Right ventricle myocardium superior (tissue), 1 donor: ENCODE measurements at places on chromosomes 11 and 22.

GRCh38 chr11:122270535-122270934, 154.5 kb upstream of the BLID start:
- DNase-seq: no peak

DNA sequence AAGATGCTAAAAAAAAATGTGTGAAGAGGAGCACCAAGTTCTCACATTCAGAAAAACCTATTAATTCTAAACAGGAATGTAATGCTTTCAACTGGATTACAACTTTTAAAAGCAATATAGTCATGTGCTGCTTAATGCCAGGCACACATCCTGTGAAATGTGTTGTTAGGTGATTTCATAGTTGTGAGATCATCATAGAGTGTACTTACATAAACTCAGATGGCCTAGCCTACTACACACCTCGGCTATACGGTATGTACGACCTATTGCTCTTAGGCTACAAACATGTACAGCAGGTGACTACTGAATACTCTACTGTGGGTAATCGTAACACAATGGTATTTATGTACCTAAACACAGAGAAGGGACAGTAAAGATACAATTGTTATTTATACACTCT, 142.3 kb downstream of the RBFOX2 start:
- DNase-seq: no peak

- DNase-seq: peak; percentile 88
These were observed 23.2 kb upstream of the ST3GAL4 start for GRCh38 chr11:126332221-126332711.

- DNase-seq: no peak
These were observed 556 bp downstream of the CRYBB2 start for GRCh38 chr22:25219948-25220442.

DNA sequence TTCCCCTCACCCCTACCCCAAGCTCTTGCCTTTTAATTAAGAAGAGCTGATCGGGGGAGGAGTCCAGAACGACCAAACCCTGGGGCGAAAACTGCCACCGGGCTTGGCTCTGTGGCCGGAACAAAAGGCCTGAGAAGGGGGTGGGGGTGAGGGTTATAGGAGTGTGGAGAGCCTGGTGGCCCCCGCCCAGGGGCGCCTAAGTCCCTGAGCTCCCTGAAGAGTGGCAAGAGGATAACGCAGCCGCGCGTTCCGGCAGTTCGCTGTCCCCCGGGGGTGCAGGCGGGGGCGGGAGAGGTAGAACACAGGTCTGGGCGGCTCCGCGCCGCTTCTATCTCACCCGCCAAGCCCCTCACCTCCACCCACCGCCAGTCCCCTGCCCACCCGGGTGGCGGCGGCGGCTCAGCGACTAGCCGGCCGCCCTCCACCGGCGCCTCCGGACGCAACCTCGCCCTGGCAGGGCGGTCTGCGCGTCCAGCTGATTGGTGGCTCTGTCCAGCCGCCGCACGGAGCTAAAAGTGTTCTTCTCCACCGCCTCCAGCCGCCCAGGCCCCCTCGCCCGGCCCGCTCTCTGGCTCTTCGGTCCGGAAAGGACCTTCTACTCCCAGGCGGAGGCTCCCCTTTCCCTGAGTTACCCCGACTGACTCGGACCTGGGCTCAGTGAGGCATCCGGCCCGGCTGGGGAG, 18.7 kb upstream of the BDNF start:
- DNase-seq: peak; percentile 48
